Stimulated activated CD8-positive, alpha-beta memory T cell treated with anti-CD3 and anti-CD28 coated beads, Interleukin-4, amount 100 ng/mL, for 1 hour (primary cell): ENCODE measurements at places on chromosomes 12 and 14.

- DNase-seq, result no peak
These were observed 139.7 kb downstream of the SLCO1B3 start for GRCh38 chr12:20950248-20950647.

DNA sequence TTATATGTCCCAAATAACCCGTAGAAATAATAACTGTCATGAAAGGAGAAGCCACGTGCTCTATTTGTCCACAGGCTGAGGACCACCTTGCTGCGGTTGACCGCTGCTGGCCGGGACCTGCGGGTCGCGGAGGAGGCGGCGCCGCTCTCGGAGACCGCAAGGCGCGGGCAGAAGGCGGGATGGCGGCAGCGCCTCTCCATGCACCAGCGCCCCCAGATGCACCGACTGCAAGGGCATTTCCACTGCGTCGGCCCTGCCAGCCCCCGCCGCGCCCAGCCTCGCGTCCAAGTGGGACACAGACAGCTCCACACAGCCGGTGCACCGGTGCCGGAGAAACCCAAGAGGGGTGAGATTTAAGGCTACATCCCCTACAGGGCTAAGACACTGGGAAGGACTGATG is 21.0 kb downstream of the RPGRIP1 start:
- no peak for DNase-seq

DNA sequence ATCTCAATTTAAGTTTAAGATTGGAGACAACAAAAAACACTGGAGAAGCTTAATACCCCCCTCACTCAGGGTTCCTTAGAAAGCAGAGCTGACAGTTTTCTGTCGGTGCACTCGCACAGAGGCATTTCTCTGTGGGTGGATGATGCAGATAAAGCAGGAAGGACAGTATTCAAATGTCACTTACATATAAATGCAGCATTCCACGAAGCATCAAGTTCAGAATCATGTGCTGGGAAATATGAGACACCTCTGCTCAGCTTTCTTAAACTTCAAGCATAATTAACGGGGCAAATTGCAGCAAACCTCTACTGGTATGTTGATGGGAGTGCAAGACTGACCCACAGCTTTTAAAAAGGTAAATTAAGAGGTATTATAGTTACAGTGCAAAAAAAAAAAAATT is 68.7 kb downstream of the DICER1 start:
- DNase-seq, result no peak

- DNase-seq, result no peak
These were observed 59.5 kb upstream of the DYRK2 start for GRCh38 chr12:67589078-67589477.

- no peak for DNase-seq
These were observed 389.2 kb downstream of the EGLN3 start for GRCh38 chr14:33561488-33562175.

GRCh38 chr12:111304642-111305071 is 64.2 kb downstream of the PHETA1 start:
- DNase-seq, result no peak

GRCh38 chr14:27721760-27722159 is 1044.8 kb upstream of the FOXG1 start:
- no peak for DNase-seq

DNA sequence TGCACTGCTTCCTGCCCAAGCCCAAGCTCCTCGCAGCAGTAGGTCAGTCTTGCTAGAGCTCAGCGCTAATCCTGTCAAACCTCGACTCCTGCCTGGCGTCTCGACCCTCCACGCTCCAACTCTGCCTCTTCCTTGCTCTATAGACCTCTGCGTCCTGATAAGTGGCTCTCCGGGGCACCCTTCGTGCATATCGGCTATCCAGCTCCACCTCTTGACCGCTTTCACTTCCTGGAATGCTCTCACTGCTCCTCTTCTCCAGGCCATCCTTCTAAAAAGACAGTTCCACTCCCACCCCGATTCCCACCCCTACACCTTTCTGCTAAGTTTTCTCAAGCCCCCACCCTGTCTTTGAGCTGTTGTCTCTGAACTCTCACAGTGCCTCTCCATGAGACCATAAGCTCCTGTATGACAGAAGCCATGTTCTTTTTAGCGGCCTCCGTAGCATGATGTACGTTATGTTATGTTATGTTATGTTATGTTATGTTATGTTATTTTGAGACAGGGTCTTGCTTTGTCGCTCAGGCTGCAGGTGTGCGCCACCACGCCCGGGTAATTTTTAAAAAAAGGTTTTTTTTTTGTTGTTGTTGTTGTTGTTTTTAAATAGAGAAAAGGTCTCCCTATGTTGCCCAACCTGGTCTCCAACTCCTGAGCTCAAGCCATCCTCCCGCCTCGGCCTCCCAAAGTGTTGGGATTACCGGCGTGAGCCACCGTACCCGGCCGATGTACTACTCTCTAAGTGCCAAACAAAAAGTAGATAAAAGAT is 601 bp downstream of the COX14 start:
- no peak for DNase-seq
